Posterior cingulate gyrus (tissue), 11 donors: ENCODE measurements at places on chromosomes 3 and 15.

DNA sequence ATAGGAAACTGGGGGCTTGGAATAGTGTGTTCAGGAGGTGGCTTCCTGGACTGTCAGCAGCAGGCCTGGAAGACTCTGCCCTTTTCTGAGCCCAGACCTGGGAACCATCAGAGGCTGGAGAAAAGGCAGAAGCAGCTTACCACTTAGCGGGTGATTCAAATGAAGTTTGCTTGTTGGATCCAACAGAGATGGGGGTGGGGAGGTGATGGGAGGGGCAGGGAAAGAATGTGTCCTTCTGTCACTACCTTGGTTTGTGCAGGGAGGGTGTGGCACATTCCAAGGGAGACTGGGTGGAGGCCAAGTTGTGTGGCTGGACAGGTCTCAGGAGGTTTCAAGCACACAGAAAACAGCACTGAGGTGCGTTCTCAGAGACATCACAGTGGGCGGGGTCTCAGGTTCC lies 58.8 kb downstream of the TRAK1 start:
- DNase-seq, result no peak

- no peak for DNase-seq
Measured at GRCh38 chr3:50246517-50246954, 10.5 kb downstream of the GNAI2 start.

DNA sequence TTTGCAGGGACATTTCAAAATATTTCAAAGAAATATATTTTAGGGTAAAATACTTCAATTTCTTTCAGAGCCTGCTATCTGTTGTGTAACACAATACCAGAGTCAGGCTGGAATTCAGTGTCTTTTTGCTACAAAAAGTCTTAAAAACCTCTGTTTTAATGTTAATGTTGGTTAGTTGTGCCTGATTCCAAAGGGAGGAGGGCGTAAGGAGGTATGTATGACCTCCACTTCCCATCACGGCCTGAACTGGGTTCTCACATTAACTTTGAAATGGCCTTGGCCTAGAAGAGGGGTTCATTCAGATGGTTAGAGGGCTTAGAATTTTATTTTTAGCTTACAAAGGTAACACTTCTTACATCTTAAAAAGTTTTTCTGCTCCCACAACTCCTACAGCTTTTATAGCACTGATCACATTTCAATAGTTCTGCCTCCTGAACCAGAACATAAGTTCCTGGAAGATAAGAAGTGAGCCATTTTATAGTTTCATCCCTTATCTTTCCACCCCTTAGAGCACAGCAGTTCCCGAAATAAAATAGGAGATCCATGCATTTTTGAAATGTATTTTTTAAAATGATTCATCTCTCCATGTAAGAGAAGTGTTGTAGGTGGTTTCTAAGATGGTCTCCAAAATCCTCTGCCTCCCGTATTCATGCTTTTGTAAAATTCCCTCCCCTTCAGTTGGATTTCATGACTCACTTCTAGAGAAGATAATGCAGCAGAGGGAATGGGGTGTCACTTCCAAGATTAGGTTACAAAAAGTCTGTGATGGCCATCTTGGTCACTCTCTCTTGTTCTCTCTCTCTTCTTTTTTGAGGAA lies 543.1 kb upstream of the NECTIN3 start:
- no peak for DNase-seq

- DNase-seq, result no peak
Measured at GRCh38 chr3:45946875-45947274, 3.6 kb downstream of the CXCR6 start.

GRCh38 chr15:71809346-71809745 lies 1.0 kb upstream of the NR2E3 start:
- DNase-seq, result no peak

DNA sequence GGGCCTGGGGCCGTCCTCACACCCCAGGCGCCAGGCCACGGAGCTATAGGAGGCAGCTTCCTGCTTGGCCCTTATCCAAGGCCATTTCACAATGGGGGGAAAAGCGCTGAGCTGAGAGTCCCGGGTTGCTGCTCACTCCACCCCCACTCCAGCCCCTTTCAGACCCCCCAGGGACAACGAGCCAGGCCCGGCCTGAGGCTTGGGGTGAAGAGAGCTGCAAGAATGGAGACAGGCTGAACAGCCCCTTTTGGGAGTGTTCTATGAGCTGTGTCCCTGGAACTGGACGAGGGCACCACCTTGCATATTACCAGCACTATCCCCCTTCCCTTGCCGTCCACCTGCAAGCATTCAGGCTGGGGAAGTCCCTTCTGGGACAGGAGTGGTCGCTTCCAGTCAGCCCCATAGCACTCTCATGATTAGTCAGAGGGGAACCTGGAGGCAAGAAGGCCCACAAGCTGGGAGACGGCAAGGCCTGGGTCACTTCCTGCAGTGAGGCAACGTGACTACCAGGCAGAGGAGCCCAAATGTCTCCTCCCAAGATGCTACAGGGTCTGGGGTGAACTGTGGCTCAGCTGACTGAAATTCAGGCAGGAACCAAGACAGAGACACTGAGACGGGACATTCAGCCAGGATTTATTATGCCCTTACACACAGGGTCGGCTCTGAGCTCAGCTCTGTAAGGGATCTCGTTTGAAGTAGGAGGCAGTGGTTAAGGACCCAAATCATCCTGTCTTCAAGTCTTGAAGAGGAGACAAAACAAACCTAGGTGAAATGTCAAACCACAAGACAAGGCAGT lies 8.6 kb upstream of the SRP14 start:
- DNase-seq, result no peak

GRCh38 chr3:140994316-140994715 lies 52.7 kb downstream of the SLC25A36 start:
- no peak for DNase-seq

GRCh38 chr15:34216527-34217270 lies 6.8 kb upstream of the KATNBL1 start:
- no peak for DNase-seq

GRCh38 chr15:77865701-77866100 lies 211.8 kb downstream of the TBC1D2B start:
- DNase-seq, result no peak

GRCh38 chr3:177338697-177339219 lies 141.5 kb upstream of the TBL1XR1 start:
- DNase-seq, result no peak

DNA sequence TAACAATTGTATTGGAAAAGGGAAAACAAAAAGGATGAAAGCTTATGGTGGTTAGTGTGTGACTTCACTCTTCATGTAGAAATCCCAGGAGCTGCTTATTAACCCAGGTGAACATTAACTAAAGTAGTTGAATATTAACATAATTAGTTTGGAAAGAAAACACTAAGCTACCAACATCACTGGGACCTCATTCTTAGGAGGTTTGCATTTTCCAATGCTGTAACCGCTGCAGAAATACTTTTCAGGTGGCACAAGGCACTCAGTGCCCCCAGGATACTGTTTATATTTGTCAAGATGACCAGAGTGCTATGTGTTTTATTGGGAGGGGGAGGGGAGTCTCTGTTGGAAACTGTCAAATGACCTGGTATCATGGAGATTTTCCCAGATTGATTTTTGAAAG lies 25.9 kb upstream of the VILL start:
- no peak for DNase-seq

DNA sequence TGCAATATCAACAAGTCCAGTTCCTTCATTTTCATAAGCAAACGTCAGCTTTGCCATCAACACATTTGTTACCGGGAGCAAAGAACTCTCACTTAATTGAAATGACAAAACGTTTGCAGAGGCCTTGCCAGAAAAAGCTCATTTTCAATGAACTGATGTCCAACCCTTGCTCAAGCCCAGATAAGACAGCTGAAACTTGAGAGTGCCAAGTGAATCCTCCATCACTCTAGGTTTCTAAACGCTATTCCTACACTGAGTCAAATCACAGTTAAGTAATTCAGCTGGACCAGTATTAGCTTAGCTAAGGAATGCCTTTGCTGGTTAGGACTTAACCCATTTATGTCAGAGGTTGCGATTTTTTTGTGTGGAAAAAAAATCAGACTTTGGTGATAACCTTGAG lies 11.5 kb downstream of the CHSY1 start:
- no peak for DNase-seq

DNA sequence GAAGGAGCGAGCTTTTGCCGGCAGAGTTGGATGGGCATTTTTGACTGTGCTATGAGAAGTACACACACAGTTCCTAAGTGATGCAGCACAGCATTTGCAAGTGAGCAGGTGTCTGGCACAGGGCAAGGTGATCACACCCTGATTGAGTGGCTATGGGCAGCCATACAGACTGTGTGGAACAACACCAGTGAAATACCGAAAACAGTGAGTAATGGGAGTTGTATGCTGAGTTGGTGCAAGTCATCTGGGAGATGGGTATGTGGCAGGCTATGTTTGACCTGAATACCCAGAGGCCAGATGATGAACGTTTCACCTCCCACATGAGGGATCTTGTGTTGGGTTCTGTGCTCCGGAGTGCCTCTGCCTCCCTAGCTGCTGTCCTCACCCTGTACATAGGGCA lies 53.5 kb upstream of the TIPARP start:
- no peak for DNase-seq

GRCh38 chr15:58232281-58233065 lies 94.3 kb downstream of the AQP9 start:
- DNase-seq, result no peak

DNA sequence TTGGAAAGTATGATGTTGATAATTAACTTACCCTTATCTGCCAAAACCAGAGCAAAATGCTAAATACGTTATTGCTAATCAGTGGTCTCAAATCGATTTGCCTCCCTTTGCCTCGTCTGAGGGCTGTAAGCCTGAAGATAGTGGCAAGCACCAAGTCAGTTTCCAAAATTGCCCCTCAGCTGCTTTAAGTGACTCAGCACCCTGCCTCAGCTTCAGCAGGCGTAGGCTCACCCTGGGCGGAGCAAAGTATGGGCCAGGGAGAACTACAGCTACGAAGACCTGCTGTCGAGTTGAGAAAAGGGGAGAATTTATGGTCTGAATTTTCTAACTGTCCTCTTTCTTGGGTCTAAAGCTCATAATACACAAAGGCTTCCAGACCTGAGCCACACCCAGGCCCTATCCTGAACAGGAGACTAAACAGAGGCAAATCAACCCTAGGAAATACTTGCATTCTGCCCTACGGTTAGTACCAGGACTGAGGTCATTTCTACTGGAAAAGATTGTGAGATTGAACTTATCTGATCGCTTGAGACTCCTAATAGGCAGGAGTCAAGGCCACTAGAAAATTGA lies 59.7 kb downstream of the DCUN1D1 start:
- DNase-seq, result no peak

DNA sequence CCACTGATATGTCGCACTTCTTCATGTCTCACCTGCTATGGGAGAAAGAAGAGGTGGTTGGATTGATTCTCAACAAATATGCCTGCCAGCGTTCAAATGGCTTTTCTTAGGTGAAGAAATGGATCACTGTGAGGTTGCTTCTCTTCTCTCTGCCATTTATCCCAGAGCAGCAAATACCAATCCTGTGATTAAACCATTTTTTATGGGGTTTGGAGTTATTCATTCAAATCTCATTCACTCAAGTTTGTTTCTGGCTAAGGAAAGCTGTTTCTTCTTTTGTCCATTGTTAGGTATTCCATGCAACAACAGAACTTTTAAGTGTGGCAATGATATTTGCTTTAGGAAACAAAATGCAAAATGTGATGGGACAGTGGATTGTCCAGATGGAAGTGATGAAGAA lies 12.2 kb upstream of the C3orf52 start:
- DNase-seq, result no peak

DNA sequence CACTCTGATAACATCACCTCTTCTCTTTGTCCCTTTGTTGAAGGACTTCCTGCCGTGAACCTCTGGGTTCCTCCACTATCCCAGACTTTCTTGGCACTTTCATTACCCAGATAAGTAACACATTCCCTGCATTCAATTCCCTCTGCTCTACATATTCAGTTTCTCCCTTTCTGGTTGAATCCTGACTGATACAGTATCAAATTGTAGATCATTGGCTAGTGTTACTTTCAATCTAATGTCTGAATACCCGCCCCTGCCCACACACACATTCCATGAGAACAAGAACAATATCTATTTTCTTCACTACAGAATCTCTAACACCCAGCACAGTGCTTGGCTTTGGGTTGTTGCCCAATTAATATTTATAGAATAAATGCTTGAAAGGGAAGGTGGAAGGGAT lies 163.5 kb downstream of the ABHD5 start:
- no peak for DNase-seq
